ENCODE measurements at places on chromosomes 1 and 21.
A peak's percentile ranks its signal among the peaks of the same experiment; 100 is the strongest.

DNA sequence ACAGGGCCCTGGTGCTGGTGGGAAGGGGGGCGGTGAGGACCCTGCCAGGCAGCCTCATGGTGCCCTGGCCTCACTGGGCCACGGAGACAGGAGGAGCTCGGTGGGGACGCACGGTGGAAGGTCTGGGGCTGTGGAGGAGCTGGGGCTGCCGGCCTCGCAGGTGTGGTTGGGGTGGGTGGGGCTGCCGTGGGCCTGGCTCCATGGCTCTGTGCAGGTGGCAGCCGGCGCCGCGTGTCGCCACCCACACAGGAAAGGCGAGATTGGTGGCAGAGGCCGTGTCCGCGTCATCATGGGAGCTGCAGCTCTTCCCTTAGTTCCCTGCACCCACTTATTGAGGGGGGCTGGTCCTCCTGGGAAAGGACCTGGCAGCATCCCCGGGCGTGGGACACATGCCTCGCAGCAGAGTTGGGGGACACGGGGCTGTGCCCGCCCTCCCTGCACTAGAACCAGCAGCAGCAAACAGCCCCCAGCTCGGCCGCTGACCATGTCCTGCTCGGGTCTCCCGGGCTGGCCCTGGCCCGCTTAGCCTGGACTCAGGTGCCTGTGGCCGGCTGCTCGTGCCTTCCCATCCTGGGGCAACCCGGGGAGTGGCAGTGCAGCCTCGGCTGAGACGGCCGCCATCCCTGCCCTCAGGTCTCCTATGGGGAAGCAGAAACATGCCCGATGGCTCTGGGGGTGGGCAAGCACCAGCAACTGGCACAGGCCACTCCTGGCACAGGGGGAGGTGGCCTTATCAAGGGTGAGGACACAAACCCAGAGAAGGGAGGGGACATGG is 7.5 kb upstream of the TTC34 start:
- DNase-seq, result no peak

DNA sequence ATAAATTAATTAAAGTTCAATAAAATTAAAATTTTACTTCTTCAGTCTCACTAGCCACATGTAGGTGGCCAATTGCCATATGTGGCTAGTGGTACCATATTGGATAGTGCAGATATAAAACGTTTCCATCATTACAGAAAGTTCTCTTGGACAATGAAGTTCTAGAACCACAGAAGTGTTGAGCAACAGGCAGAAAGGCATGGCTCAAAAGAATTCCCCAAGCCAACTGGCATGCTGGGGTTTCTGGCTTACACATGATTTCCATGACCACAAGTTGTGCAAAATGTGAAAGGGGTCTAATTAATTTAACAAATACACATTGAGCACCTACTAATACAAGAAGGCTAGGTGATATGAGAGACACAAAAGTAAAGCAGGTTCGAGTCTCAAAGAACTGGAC is 72.2 kb upstream of the CDC42BPA start:
- no peak for DNase-seq

DNA sequence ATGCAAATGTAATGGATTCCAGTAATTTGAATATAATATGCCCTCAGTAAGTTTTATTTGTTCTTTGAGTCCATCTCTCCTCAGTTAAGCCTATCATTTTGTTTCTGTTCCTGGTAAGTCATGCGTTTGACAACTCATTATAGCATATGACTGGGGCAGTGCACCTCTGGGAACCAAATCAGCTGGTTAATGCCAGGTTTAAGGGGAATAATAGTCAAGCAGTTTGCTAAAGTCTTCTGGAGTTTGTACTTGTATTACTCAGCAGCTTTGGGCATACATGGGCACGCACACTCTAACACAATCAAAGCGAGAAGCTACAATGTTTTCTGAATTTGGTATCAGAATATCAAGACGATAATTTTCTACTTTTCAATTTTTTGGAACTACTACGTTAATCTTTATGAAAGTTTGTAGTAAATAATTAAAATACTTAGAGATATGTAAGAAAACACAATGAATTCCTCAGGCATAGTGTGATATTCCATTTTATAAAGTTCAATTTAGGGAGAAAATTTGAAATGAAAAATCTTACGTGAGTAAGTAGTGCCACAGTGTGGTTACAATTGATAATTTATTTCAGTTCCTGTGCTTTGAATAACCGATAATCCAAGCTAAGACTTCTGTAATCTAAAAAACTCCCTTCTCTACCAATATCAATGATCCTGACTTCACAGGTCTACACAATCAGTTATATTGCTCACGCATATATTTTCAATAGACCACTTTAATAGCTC is 43.8 kb upstream of the KCTD3 start:
- DNase-seq, result no peak

GRCh38 chr1:231162297-231162969 is 575 bp downstream of the TRIM67 start:
- no peak for DNase-seq

- DNase-seq, result no peak
Measured at GRCh38 chr1:203036135-203036534, 9.8 kb downstream of the PPFIA4 start.

GRCh38 chr1:36349241-36349671 is 25.8 kb upstream of the EVA1B start:
- no peak for DNase-seq

DNA sequence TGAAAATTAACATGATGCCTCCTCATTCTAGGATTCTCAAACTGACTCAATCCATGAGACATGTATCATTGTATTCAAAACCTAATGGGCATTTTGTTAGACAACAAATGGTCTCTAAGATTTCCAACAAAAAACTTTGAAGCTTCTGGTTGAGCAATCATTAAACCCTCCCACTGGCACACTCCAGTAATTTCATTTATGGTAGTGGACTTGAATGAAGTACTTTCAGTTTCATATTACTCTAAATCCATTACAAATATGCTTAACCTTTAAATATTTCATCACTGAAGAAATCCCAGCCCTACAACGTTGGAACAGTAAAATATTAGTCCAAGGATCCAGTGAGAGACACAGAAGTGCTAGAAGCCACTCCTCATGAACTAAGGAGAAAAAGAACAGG is 43.5 kb downstream of the GBP6 start:
- DNase-seq, result no peak

DNA sequence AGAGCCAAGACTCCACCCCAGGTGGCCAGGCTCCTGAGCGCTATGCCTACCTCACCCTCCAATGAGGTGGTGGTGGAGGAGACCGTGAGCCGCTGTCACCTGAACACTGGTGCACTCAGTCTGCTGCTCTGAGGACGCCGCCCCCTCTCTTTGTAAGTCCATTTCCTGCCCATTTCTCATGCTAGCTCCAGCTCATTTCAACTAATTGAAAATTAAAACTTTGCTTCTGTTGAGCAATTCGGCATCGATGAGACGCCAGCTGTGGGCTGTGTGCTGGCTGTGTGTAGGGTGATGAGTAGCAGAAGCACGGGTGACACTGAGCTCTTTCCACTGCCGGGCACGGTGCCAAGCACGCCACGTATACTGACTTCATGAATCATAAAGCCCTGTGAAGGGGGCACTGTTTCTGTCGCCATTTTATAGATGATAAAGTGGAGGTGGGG is 11.2 kb downstream of the TNFRSF1B start:
- peak; percentile 97 for DNase-seq
